ENCODE measurements at places on chromosomes 16 and 17. TPM values are rescaled to one million over a fixed set of nuclear protein-coding genes. Genes with fewer than 3 reads are reported as not detected.

DNA sequence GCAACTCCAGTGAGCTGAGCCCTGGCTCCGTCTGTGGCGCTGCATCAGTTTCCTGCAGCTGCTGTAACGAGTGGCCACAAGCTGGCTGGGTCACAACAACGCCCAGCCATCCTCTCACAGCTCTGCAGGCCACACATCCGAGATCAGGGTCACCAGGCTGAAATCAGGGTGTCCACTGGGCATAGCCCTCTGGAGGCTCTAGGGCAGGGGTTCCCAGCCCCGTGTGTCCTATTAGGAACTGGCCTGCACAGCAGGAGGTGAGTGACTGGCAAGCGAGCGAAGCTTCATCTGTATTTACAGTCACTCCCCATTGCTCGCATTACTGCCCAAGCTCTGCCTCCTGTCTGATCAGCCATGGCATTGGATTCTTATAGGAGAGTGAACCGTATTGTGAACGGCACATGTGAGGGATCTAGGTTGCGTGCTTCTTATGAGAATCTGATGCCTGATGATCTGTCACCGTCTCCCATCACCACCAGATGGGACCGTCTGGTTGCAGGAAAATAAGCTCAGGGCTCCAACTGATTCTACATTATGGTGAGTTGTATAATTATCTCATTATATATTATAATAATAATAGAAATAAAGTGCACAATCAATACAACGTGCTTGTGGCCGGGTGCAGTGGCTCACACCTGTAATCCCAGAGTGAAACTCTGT, 176.5 kb downstream of the SEC14L1 start:
- no peak for DNase-seq

DNA sequence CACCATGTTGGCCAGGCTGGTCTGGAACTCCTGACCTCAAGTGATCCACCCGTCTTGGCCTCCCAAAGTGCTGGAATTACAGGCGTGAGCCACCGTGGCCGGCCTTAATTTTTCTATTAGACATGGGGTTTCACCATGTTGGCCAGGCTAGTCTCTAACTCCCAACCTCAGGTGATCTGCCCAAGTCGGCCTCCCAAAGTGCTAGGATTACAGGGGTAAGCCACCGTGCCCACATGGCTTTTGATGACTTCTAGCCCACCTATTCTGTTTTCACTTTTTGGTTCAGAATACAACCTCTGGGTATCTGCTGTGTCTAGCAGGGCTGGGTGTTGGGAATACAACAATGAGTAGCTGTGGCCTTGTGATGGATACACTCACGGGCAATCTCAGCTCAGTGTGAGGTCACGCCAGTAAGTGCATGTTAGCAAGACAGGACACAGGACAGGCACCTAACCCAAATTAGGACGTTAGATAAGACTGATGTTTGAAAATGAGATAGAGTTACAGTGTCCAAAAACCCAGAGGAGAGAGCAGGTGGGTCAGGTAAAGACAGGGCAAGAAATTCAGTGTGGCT, 14.1 kb upstream of the YWHAE start:
- DNase-seq, result no peak

GRCh38 chr16:24670623-24671454, 58.6 kb upstream of the TNRC6A start:
- DNase-seq, result no peak

- DNase-seq, result no peak
Measured at GRCh38 chr16:47939680-47940079, 216.1 kb downstream of the ABCC12 start.

DNA sequence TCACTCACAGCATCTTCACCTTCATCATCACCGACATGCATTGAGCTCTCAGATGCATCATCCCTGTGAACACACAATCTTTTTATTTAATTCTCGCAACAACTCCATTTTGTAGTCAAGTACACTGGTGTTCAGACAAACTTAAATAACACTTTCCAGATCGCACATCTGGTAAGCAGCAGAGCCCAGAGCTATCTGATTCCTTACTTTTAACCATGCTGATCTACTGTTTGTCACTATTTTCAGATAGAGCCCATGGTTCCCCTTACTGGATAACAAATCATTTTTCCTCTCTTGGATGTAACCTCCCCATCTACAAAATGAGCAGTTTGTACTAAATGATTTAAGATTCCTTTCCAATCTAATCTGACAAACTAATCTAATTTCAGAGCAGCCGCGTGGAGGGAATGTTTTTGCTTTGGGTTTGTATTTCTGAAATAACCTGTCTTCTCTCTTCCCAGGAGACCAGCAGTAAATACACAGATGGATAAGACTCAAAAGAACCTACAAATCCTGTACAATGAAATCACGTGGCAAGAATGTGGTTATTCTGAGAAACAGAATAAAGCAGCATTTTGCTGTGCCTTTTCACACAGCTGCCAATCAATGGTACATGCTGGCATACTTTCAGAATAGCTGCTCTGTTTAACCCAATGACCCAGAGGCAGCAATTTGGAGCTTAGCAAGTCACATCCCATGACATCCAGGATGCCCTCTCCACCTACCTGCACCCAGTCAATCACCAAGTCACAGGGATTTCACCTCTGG, 72.9 kb upstream of the CCL2 start:
- DNase-seq, result no peak

Gene MATCAP1
- total RNA-seq, result 2.7 TPM

Gene TBC1D3
- total RNA-seq, result 3.8 TPM

Gene CCL13
- total RNA-seq, result 0.84 TPM

Data from liver (tissue), 10 donors.